Left lobe of liver (tissue), 2 donors: ENCODE measurements at places on chromosomes 3 and 15. TPM values are rescaled to one million over a fixed set of nuclear protein-coding genes. Genes with fewer than 3 reads are reported as not detected.

The ITIH3 gene
- 779 TPM for total RNA-seq

The KLHL40 gene
- not detected for total RNA-seq

The LSM3 gene
- total RNA-seq, result 5.0 TPM

The PLA1A gene
- 13.5 TPM for total RNA-seq

The NANOGP8 gene
- total RNA-seq, result 0.45 TPM

The WDR5B gene
- 2.3 TPM for total RNA-seq

The KLHL6 gene
- total RNA-seq, result 0.65 TPM

The NTRK3 gene
- total RNA-seq, result 0.38 TPM

The MED12L gene
- total RNA-seq, result 0.15 TPM

The A4GNT gene
- total RNA-seq, result not detected

The DNASE1L3 gene
- 33.0 TPM for total RNA-seq

The LIPC gene
- 202 TPM for total RNA-seq

The RBPMS2 gene
- total RNA-seq, result 7.5 TPM

The PARP15 gene
- 1.0 TPM for total RNA-seq

The MST1R gene
- 1.3 TPM for total RNA-seq

The BBX gene
- total RNA-seq, result 13.0 TPM

The ESYT3 gene
- total RNA-seq, result 0.20 TPM

The SYNPR gene
- not detected for total RNA-seq
